ENCODE measurements at places on chromosomes 6 and 20. TPM values are rescaled to one million over a fixed set of nuclear protein-coding genes. Genes with fewer than 3 reads are reported as not detected.

Gene TMEM217
- 0.35 TPM for total RNA-seq

DNA sequence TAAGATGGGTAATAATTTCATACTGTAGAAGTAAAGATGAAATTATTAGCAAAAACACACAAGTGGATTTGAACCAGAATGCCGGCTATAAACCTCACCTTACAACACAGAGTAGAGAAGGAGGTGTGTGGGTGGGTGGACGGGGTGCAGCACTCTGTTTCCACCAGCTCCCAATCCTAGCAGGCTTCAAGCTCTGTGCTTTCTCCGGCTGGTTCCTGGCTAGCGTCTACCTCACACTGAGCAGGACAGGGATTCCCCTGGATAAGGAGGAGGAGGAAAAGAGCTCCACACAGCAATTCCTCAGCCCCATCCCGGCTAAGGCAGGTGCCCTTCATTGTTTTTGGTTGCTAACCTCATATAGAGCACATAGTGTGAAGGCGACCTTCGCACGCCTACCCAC is 453.3 kb downstream of the C6orf118 start:
- DNase-seq: no peak

- DNase-seq: no peak
Measured at GRCh38 chr6:140176306-140176705, 801.9 kb upstream of the CITED2 start.

- DNase-seq: no peak
Measured at GRCh38 chr6:145962581-145962980, 1.6 kb downstream of the SHPRH start.

GRCh38 chr6:105594821-105595220 is 191.9 kb upstream of the PREP start:
- DNase-seq: no peak

- DNase-seq: no peak
Measured at GRCh38 chr6:84779380-84779779, 15.0 kb upstream of the TBX18 start.

Data from myocyte (in vitro differentiated cells).